Right ventricle myocardium inferior (tissue), 1 donor: ENCODE measurements at places on chromosomes 4 and X. TPM values are rescaled to one million over a fixed set of nuclear protein-coding genes. Genes with fewer than 3 reads are reported as not detected.

Gene PNMA6A
- total RNA-seq: 2.2 TPM

- DNase-seq: no peak
Measured at GRCh38 chr4:67721315-67721769, 20.4 kb upstream of the UBA6 start.

Gene POU3F4
- total RNA-seq: not detected

DNA sequence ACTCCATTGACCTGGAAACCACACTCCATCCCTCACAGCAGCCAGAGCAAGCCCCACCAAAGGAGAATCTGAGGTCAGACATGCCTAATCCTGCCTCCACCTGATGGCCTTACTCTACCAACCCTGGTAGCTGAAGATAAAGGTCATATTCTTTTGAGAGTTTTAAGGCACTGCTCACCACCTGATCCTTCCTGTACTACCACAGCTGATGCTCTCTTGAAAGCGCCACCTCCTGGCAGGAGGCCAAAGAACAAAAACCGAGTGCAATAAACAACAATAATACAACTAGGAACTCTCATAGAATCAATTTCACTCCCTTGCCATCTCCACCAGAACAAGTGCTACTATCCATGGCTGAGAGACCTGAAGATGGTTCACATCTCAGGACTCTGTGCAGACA lies 301.6 kb downstream of the NAF1 start:
- no peak for DNase-seq

Gene ARMCX5
- total RNA-seq: 3.2 TPM

DNA sequence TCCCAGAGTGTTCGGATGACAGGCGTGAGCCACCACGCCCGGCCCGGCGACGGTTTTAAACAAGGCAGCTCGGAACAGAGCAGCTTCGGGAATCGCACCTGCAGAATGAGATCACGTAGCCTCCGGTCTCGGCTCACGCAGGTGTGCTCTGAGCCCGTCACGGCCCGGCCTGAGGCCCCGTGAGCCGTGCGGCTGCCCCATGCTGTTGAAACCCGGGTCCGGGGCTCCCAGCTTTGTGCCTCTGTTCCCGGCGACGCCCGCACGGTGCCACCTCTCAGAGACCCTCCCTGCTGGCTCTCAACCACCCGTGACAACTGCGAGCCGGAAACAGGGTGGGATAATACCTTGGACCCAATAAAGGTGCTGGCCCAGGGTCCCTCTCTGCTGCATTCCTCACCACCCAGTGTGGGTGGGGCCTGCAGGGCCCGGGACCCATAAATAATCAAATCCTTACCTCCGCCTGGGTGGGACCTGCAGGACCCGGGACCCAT lies 13.4 kb upstream of the PLCXD1 start:
- no peak for DNase-seq

Gene SULT1E1
- total RNA-seq: not detected

DNA sequence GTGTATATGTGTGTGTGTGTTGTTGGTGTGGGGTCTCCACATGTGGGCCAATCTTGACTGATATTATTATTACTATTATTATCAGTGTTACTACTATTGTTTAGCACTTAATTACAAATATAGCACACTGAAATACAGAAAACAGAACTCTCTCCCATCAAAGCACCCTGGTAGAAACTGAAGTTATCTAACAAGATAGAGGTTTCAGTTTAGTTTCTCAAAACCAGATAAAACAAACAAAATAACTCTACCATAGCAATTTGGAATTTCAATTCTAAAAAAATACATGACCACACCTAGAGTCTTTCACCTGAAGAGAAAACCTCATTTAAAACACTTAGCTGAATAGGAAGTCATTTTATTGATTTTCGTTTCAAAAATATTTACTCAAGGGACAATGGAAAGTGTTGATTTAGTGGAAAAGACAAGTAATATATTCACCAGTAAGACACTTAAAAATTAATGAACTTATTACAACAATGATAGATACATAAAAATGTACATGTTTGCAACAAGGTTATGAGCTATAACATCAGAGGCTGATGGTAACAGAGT lies 252.3 kb downstream of the PDHA2 start:
- no peak for DNase-seq

DNA sequence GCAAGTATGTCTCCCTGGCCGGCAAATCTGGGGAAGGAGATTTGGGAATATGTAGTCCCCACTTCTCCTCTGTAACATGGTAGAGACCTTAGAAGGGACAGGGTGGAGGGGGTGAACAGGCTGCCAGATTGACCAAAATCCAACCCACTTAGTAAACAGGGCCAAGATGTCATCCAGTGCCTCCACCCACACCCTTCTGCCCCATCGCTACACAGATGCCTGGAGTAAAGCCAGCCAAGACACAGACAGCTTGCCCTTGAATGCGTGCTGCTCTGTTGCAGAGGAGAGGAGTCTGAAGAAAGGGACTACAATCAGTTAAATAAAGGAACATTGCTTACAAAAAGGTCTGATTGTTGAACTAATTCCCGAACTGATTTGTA lies 160.1 kb upstream of the LDB2 start:
- peak; percentile 68 for DNase-seq

GRCh38 chr4:23991444-23991843 lies 101.6 kb upstream of the PPARGC1A start:
- DNase-seq: no peak

Gene CT45A1
- total RNA-seq: not detected

- peak; percentile 86 for DNase-seq
Measured at GRCh38 chr4:5708449-5709206, at the start of gene EVC2. TSS of gene EVC2 (minus strand) at chr4:5708559. CDS start at chr4:5708513, 46 bp downstream.

GRCh38 chr4:5156682-5157081 lies 105.4 kb downstream of the STK32B start:
- no peak for DNase-seq

DNA sequence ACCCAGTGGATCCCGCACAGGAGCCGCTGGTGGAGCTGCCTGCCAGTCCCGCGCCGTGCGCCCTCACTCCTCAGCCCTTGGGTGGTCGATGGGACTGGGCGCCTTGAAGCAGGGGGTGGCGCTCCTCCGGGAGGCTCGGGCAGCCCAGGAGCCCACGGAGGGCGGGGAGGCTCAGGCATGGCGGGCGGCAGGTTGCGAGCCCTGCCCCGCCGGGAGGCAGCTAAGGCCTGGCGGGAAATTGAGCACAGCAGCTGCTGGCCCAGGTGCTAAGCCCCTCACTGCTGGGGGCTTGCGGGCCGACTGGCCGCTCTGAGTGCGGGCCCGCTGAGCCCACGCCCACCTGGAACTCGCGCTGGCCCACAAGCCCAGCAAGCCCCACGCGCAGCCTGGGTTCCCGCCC lies 127.1 kb upstream of the TMEM164 start:
- no peak for DNase-seq

GRCh38 chr4:1155314-1155713 lies 17.1 kb downstream of the SPON2 start:
- no peak for DNase-seq

- DNase-seq: no peak
Measured at GRCh38 chr4:168674077-168674747, 177.4 kb downstream of the PALLD start.

GRCh38 chr4:113633467-113633866 lies 128.1 kb downstream of the CAMK2D start:
- no peak for DNase-seq

DNA sequence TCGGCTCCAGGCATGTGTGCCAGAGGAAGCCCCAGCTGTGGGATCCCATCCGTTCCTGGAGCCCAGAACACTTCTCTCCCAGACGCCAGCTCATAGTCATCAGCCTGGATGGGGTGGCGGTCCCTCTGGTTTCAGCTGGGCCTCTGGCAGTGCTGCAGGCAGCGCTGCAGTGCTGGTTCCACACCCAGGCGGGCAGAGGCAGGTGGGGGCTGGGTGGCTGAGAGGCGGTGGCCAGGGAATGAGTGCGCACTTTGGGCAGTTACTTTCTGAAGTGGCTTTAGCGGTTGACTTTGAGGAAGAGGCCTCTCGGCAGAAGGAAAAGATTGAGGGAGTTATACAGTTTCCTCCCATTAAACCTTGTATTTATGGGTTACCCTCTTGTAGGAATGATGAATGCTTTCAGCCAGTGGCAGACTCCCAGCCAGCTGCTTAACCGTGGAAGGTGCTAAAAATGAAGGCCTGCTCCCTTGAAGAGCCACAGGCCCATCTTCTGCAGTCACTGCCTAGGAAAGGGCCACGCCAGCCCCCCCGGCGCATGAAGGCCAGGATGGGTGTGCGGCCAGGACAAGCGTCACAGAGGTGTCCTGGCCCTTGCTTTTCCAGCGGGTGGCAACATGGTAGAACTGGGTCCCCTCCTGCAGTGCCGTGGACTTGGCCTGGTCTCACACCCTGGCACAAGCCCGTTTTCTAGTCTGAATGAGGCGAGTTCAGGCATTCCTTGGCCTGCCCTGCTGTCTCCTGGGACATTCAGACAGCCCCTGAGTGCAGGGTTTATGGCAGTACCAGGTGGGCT lies 9.9 kb downstream of the TADA2B start:
- peak; percentile 89 for DNase-seq
